Thoracic aorta (tissue), 2 donors: ENCODE measurements at places on chromosomes 1 and 21.

- no peak for DNase-seq
Measured at GRCh38 chr1:89855413-89856123, 34.7 kb downstream of the LRRC8D start.

DNA sequence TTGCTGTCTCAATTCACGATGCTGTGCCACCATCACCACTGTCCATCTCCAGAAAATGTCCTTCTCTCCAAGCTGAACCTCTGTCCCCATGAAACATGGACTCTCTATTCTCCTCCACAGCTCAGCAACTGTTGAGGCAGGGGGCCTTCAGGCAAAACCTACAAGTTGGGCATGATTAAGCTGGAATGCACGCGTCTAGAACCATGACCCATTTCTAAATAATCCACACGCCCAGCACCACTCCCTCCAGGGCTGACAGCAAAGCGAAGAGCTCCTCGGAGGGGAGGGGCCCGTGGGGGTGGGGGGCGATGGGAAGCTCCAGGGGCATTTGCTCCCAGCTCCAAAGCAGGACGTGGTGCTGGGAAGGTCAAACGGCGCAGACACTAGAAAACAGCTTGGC is 3.3 kb upstream of the HES5 start:
- no peak for DNase-seq

DNA sequence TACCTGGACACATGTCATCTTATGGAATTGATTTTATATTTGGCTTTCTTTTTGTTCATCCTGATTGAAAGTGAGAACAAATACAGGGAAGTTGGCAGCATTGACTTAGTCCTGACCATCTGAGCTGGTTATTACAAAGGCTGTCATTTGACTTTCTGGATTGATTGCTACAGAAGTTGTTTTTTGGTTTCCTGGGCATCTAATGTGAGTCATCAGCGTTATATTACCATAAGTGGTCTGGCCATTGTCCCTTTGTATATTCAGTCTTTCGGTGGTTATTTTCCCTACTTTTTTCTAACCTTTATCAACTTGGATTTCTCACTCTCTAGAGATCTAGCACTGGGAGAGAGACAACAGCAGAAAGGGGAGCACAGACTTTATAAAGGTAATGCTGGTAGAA is 1646.5 kb downstream of the MRPL39 start:
- no peak for DNase-seq

GRCh38 chr1:159010391-159010790 is 684 bp downstream of the IFI16 start:
- DNase-seq, result no peak

DNA sequence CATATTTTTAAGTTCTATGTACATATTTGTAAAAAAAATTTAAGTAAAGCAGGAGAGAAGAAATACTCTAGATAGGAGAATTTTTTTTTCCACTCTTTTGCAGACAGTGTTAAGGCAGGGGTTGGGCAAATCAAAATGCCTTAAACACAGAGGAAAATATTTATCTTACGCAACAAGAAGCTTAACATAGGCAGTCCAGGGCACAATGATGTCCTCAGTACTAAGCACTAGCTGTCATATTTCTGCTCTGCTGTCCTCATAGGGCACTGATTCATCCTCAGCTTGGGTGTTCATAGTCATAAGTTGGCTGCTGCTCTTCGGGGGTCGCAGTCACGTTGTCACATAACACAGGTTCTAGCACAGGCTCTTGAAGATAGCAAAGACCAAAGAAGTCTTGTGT is 247.4 kb downstream of the PTBP2 start:
- DNase-seq, result no peak

DNA sequence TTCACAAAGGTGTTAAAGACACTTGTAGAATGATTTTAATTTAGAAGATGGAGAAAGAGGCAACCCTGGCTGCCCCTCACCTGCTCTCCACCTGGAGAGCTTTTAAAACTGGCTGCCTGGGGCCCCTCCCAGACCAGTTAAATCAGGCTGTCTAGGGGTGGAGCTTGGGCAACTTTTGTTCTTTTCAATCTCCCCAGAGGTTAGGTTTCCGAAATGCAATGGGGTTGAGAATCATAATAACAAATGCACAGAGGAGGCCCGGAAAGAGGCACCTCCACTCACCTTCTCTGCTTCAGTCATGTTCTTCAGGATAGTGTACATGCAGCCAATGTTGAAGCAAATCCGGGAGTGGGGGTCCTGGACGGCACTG is 400 bp downstream of the NCF2 start:
- DNase-seq, result no peak

DNA sequence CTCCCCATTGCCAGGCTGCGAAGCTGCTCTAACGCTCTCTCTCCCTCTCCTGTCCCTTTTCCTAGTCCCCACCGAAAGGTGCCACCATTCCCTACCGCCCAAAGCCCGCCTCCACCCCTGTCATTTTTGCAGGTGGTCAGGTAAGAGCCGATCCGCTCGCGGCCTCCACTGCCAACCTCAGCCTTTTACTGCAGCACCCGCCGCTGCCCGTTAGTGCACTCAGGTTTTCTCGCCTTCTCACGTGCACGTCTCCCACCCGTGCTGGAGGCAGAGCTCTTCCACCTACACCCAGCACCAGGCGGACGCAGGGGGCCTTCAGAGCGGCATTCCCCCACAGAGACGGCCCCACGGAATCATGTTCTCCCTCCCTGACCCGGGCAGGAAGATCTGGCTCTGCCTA is 67.7 kb upstream of the COL6A1 start:
- no peak for DNase-seq

- DNase-seq, result no peak
Measured at GRCh38 chr1:18299441-18300338, 181.0 kb upstream of the KLHDC7A start.

- no peak for DNase-seq
Measured at GRCh38 chr1:177082855-177083693, 81.4 kb downstream of the ASTN1 start.
